ENCODE measurements at places on chromosomes 5 and 9.

GRCh38 chr9:114184866-114185265, 29.5 kb downstream of the COL27A1 start:
- DNase-seq = no peak

DNA sequence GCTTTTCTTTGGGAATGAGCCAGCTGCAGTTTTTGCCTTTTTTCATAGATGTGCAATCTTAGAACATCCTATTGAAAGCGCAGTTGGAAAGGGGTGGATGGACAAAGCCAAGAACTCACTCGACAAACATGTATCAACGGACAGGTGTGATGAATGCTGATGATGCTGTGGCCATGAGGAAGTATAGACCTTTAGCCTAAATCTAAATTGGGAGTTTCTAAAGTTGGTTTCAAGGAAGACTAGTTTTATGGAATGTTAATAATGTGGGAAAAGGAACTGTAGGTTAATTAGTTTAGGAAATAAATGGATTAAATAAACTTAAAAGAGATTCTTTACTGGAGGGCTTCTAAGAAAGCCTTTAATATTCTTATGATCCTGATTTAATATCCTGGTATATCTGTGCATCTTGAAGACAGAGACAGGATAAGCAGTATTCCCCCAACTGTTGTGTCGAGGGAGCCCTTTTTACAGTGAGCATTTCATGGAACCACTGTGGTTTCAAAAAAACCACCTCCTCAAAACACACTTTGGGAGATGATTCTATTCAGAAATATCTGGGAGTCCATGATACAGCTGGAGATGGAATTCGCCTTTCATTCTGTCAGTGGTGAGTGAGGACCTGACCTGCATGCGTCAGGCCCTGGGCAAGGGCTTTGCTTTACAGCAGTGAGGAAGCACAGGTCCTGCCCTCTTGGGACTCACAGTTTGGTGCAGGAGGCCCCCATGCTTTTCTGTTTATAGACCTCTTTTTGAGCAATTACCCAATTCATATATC, 82.6 kb downstream of the AOPEP start:
- DNase-seq = no peak

DNA sequence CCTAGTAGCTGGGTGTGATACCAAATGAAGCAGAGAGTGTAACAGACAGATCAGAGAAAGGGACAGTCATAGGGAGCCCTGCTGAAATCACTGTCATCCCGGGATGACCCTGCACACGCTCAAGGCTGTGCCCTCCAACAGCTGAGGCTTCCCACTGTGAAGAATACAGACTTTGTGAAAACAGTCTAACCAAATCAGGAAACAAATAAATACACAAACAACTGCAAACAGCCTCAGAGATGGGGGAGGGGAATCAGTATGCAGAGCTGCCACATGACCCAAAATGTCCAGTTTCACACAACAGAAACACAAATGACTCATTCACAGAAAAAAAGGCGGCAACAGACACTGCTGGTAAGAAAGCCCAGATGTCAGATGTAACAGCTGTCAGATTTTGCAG, 101.9 kb downstream of the ADAMTS2 start:
- peak; percentile 40 for DNase-seq

DNA sequence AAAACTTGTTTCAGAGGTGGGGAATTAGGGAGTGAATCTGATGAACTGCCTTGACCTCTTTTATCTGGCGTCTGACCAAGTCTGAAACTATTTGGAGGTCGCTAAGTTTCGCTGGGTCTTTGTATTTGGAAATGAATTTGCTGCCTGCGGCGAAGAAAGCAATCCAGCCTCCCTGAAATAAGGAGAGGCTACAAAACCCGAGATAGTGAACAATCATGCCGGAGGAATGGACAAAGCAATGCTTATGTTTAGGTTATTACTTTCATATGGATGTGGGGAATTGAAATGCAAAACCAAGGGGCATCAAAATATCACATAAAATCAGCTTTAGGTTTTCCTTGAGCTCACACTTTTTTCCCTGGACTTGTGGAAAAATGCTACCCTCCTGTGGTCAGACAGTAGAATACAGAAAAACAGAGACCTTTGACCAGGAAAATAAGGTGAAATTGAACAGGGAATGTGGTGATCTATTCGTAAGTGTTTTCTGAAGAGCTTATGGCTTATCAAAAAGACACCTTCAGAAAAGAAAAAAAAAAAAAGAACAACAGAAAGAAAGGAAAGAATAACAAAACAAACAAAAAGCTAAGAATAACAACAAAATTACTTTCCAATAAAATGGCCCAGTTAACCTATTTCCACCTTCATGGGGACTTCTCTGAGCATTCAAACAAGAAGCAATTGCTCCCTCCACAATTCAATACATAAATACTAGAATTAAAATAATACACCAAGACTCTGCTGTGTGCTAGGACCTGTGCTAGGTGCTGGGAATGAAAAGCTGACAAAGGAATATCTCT, 68.6 kb upstream of the DPYSL3 start:
- peak; percentile 59 for DNase-seq

GRCh38 chr5:149201121-149201637, 59.9 kb downstream of the ABLIM3 start:
- DNase-seq = no peak

GRCh38 chr5:124355928-124356327, 390.5 kb downstream of the ZNF608 start:
- DNase-seq = no peak
